Parietal lobe (tissue), 2 donors: ENCODE measurements at places on chromosomes 1 and 21. TPM values are rescaled to one million over a fixed set of nuclear protein-coding genes. Genes with fewer than 3 reads are reported as not detected.

FCRL1 gene
- not detected for total RNA-seq

TMEM61 gene
- not detected for total RNA-seq

RNPEP gene
- 13.1 TPM for total RNA-seq

NIBAN1 gene
- total RNA-seq: 1.6 TPM

PTTG1IP gene
- 68.5 TPM for total RNA-seq

PADI3 gene
- not detected for total RNA-seq
